ENCODE measurements at places on chromosomes 1 and 21.

GRCh38 chr1:15734901-15735300, 1.2 kb upstream of the SLC25A34 start:
- no peak for DNase-seq

DNA sequence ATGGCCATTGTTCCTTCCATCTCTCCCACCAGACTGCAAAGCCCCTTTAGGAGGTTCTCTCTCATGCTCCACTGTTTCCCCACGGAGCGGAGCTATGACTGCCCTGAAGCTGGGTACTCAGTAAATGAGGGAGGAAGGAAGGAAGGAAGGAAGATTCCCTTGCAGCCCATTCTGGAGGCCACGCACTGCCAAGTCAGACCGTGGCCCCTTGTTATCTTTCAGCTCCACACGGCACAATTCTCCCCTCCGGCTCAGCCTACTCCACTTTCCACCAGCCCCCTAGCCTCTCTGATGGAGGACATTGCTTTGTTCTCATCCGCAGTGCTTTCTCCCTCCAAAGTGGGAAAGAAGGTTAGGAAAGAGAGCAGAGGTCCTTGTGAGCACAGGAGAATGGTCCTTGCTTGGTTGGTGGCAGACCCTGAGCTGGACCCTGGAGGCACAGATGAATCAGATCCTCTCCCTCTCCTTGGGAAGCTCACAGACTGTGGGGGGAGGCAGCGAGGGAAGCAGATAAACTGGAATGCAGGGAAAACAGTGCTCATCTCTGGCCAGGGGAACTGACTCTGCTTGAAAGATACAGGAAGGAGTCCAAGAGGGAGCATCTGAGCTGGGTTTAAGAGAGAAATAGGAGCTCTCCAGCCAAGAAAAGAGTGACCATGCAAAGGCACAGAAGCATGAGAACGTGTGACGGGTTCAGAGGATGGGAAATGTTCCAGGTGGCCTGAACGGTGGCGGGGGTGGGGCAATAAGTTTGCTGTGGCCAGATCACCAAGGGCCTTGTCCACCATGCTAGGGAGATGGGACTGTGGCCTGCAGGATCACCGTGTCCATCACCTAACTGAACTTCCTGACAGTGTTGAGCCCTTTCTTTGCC, 52.6 kb downstream of the GLIS1 start:
- DNase-seq = peak; percentile 39

GRCh38 chr1:162206749-162207635, 137.5 kb downstream of the NOS1AP start:
- no peak for DNase-seq

DNA sequence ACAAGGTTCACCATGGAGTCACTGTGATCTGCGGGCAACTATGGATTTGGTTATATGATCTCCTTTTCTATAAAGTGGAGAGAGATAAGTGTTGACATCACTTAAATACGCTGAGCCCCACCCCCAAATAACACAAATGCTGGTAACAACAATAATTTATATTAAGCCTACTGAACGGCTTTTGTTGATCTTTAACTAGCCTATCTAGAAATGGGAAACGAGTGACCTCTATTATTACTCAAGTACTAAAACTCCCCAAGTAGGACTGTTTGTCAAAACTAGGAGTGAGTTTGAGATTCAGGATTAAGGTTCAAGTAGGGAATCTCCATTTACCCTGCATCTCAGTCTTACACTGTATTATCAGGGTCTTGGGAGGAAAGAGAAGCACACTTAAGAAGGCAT, 52.2 kb downstream of the MAP3K7CL start:
- DNase-seq = no peak

- no peak for DNase-seq
These were observed 35.0 kb upstream of the RAP1GAP start for GRCh38 chr1:21704145-21704544.

GRCh38 chr1:167428395-167428794, 89.9 kb downstream of the CD247 start:
- DNase-seq = no peak

DNA sequence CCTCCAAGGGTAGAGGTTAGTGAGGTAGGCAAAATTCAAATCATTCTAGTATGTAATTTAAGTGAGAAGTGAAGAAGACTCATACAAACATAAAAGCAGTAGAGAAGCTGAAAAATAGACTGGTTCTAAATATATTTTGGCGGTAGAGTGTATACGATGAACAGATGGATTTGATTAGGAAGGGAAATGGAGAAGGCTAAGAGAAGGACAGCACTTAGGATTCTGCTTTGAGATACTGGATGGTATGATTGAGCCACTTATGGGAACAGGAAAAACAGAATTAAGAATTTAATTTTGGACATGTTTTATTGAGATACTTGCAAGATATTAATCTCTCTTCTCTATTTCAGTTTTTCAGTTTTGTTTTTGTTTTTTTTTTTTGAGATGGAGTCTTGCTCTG, 60.1 kb downstream of the EPB41 start:
- DNase-seq = peak; percentile 62

- DNase-seq = no peak
These were observed 184.7 kb downstream of the ST6GALNAC3 start for GRCh38 chr1:76259270-76259669.

DNA sequence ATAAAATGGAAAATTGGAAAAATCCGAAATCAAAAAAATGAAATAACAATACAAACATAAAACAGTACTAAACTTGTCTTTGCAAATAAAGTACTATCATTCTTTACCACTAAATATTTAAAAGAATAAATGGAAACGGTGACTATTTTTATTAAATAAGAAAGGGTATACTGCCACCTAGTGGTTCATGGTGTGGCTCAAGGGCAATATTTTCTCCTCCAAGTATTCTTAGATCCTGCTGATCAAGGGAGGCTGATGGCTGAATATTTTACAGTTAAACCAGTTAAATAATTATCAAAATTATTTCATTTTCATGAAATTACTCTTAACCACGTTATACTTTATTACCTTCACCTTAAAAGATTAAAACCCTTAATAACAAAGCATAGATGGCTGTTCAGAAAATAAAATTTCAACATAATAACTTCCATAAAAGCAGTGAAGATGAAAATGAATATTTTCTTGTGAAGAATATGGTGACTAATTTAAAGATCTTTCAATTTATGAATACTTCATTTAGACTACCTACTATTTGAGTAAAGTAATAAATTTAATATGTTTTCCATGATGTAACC, 1793.9 kb downstream of the NCAM2 start:
- DNase-seq = peak; percentile 31

DNA sequence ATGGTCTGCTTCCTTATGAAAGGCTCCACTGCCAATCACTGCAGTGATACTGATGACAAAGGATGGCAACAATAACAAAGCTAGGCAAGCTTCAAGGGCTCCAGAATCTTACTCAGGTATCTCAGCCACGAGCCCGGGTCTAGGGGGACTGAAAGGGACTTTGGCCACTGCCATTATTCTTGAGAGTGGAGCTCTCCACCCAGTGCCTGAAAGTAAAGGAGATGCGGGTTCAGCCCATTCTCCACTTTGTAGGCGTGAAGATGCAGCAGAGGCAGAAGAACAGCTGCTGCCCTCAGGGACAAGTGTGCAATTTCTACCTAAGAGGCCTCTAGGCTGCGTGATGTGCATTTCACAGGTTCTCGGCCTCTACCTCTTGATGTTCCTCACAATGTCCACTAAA, 31.4 kb upstream of the SLAMF9 start:
- no peak for DNase-seq

GRCh38 chr1:24027838-24028468, 47.8 kb upstream of the SRSF10 start:
- DNase-seq = peak; percentile 61

- DNase-seq = no peak
These were observed 263.6 kb downstream of the RWDD3 start for GRCh38 chr1:95497566-95497965.

GRCh38 chr1:20711285-20712214, 6.3 kb downstream of the KIF17 start:
- peak; percentile 14 for DNase-seq

DNA sequence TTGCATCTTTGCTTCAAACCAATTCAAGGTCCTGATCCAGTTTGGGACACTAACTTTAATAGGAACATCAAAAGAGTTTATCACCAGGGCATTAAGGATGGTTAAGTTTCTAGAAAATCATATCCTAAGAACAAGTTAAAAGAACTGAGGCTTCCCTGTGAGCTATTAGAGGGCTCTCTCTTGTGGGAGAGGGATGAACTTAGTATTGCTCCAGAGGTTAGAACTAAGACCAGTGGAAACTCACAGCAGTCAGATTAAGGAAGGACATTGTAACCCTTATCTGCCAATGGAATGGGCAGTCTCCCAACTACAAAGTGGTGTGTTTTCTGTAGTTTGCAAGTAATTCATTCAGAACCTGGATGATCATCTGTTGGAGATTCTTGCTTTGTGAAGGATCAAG, 36.8 kb downstream of the UBE2U start:
- DNase-seq = peak; percentile 19

GRCh38 chr1:225474439-225474985, 46.7 kb upstream of the LBR start:
- no peak for DNase-seq

DNA sequence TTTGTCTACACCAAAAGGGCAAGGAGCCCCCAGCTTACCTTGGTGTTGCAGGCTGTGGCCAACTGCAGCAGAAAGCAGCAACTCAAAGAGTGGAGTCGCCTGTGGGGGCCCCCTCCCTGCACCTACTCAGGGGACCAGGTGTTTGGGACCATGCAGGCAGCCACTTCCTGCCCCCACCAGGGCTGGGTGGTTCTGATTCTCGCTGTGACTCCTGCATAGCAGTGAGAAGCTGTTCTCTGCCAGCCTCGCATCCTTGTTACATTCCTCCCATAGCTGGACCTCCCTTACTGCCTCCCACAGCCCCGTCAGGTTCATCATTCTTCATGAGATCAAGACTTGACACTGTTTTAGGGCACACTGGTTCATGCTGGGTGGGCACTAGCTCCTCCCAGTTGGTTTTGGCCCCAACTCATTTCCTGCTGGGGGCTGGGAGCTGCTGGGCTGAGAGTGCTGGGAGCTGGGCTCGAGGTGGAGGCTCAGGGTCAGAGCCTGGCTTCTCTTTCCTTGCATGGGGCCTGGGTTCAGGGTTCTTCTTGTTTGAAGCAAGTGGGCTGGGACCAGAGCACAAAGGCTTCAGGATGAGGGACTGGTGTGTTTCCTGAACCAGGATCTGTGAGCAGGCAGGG, 146.9 kb upstream of the C1orf174 start:
- DNase-seq = no peak

DNA sequence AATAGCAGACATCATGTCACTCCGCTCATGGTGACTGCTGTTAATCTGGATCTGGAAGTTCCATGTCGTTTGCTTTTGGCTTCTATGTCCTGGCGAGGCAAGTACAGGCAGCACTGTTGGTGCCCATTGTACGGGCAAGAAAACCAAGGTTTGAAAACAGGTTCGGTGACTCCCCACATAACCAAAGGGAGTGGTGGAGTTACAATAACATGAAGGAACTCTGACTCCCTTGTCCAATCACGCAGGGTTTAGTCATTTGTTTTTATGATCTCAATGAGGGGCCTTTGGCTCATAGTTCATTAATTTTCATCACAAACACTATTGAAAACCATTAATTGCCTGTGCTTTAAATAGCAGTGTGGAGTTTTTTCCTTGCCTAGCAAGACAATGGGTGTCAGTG, 82.9 kb upstream of the SSX2IP start:
- no peak for DNase-seq

DNA sequence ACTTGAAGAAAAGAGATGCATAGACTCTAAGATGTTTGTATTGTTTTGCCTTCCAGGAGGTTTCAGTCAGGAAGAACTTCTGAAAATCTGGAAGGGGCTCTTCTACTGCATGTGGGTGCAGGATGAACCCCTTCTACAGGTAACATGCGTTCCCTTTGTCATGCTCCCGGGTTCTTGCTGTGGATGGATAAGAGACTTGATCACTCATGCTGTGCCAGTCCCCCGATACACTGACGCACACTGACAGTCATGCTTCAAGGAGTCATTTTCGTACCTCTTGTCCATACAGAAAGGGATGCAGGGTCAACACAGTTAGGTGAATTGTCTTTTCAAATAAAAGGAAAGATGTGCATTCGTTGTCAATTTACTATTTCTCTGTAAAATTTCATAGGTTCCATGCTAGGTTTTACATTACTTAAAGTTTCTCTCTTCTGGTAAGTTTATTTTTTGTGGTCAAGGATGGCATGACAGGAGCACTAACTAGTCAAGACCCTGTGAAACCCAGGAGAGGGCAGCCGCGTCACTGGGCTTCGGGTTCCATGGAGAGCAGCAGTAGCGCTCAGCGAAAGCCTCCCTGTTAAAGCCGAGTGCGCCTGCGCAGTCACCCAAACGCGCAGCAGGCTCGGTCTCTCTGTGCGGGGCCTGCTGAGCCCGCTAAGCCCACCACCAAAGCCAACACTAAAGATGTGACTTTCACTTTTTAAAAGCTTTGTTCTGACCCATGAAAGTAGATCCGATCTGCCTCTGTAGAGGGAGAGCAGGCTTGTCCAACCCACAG, 10.7 kb downstream of the RRP1B start:
- DNase-seq = no peak

Data from fibroblast of skin of abdomen (primary cell).